ENCODE measurements at places on chromosomes 7 and 10.
A peak's percentile ranks its signal among the peaks of the same experiment; 100 is the strongest.

DNA sequence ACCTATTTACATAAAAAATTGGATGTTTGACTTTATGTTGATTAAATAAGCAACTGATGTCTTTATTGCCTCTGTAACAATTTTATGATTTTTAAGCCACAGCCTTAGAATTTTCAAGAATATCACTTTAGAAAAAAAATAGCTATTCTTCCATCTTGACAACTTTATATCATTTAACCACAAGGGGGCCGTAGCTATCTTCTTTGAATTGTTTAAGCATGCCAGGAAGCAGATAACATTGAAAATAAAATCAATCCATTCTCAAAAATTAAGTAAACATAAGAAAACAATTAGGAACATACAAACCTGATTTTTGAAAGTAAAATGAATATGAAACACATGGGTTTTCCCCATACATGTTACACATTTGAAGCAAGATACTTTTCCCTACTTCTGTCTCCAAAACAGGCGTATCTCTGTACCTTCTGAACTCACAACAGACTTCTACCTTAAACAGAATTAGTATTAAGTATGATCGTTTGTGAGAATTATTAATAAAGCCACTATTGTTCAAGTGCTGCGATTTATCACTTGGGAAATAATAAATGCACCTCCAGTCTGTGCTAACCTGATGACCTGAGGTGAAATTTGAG, 209.0 kb downstream of the CACNA2D1 start:
- peak; percentile 18 for DNase-seq

GRCh38 chr7:22147868-22148267, 202.2 kb upstream of the CDCA7L start:
- DNase-seq, result no peak

- no peak for DNase-seq
Measured at GRCh38 chr10:13624630-13625029, 37.9 kb downstream of the PRPF18 start.

DNA sequence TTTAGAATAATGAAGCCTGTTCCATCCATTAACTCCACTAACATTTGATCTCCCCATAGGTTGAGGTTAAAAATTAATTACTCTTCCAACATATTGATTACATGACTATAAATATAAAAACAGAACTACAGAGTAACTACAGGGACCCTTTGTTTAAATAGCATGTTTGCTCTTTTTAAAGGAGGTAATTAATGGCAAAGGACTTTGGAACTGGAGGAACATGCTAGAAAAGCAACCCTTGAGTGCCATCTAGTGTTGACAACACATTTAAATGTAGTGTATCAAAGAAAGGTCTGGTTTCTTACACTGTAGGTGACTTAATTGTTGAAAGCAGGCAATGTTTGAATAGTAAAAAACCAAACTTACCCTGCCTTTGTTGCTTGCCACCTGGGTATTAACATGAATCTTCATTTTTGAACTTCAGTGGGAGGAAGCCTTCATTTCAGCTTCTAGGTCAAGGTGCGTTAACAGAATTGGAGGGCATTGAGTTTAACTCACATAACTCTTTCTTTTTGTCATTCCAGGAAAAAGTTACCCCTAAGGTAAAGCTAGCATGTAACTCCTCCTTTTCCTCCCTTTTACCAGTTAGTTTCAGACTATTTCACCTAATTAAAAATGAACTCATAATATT, 52.6 kb upstream of the CAPZA2 start:
- DNase-seq, result peak; percentile 60

- DNase-seq, result no peak
Measured at GRCh38 chr10:124267231-124267885, 151.4 kb downstream of the OAT start.

DNA sequence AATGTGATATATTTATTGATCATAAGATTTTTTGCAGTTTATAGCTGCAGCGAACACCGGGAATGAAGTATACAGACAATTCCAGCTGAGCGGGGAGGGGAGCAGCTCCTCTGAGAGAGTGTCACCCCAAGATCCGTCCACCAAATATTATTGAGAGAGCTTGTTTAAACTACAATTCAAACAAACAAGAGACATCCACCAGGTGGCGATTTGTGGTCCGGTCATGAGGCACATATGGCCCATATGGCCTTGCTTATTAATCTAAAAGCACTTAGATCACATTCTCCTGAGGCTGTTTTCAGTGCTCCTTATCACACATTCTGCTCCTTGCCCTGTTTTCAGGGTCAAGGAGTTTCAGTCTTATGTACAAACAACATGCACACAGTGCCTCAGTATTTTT, 83.1 kb downstream of the THSD7A start:
- DNase-seq, result no peak

GRCh38 chr10:6721964-6722615, 142.0 kb upstream of the PRKCQ start:
- no peak for DNase-seq

- no peak for DNase-seq
Measured at GRCh38 chr7:20778063-20778721, 8.5 kb downstream of the SP8 start.

DNA sequence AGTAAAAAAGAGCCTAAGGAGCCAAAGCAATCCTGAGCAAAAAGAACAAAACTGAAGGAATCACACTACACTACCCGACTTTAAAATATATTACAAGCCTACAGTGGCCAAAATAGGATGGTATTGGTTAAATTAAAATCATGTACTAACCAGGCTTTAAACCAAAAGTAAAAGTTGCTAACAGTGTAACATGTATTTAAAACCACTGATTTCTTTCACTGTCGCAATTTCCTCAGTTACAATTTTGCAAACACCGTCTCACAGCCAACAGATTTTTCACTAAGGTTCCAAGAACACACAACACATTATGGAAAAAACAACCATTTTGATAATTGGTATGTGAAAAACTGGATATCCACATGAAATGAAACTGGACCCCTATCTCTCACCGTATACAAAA, 74.0 kb downstream of the JMJD1C start:
- DNase-seq, result no peak

DNA sequence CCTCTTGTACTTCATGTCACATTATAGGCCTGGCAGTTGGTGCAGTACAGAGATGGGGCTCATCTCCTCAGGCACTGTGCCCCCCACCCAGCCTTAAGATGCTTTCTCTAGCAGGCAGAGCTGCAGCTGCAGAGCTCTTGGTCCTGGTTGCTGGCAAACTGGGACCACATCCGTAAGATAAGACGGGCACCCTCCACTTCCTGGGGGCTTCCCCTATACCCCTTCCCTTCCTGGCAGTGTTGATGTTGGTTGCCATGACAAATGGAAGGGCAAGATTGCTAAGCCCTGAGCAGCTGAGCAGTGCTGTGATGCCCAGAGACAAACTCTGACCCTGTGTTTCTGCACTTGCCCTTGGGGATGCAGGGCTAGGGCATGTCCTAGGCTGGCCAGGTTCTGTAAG, 103.4 kb upstream of the ANLN start:
- no peak for DNase-seq

DNA sequence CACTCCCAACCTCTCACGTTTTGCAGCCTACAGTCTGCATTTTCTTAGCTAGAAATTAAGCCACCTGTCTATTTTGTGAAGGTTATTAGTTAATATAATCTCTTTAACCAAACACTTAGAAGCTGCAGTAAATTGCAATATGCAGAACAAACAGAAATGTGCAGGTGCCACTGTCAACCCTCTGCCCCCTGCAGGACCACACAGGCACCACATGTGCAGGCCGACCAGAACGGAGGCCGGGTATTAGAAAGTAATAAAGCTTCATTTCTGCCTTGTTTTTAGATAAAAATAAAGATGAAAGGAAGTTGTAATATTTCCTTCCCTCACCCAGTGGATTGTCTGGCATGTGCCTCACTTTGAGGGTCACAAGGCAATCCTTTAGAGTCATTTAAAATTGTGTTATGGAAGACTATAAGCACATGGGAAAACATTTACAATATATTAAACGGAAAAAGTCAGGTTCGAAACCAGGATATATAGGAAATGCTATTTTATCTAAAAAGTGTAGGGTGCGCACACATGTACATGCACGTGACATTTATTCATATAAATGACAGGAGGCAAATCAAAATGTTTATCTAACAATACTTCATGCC, 158.2 kb downstream of the ARHGAP12 start:
- DNase-seq, result no peak

- DNase-seq, result peak; percentile 29
Measured at GRCh38 chr7:108455998-108456677, at the start of gene NRCAM. Gene NRCAM, minus strand, starts transcription at chr7:108456436. Its CDS starts 216,372 bp downstream, at chr7:108240064.

GRCh38 chr7:95723583-95724180, 48.7 kb upstream of the DYNC1I1 start:
- peak; percentile 35 for DNase-seq

DNA sequence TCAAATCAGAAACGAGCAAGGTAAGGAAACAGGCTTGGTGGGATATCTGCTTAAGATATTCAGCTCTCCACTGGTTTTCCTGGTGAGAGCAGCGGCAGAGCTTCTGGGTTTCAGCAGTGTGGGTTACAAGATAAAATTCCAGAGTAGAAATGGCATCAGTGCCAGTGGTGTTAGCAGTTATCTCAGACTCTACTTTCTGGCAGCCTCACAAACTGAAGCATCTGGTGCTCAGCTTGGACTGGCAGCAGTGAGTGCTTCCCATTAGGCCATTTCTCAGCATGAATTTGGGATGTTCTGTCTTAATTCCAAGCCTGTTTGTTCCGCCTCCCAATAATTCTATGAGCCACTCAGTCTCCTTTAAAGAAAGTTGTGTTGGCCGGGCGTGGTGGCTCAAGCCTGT, 6.9 kb upstream of the GSTO2 start:
- DNase-seq, result no peak

DNA sequence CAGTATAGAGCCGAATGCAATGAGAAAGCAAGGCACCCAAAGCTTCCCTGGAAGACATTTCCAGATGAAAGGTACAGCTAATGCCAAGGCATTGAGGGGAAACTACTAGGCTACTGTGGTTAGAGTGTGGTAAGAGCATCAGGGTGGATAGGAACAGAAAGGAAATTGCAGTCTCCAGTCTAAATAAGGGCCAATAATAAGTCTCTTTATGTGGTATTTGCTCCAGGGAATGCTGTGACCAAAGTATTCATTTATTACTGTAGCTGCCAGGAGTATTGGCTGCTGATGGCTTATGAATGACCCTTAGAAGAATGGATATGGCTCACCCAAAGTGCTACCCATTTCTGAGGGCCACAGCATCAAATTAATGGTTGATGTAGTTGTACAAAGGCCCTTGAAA, 30.1 kb upstream of the POT1 start:
- DNase-seq, result peak; percentile 77

DNA sequence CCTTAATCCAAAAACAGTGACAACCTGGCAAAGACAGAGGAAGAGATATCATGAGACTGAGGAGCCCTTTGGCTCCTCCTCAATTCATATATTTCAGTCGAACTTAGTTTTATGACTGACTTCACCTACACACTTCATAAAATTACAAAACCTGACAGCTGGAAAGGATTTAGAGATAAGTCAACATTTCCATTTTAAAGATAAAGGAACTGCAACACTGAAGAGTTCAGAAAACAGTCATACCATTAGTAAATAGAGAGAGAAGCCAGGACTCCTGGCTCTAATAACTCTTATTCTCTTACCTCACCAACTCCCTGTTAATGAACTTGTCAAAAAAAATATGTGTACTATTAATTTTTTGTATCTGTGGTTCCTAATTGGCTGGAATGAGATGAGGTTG, 141.0 kb upstream of the COL1A2 start:
- DNase-seq, result no peak

DNA sequence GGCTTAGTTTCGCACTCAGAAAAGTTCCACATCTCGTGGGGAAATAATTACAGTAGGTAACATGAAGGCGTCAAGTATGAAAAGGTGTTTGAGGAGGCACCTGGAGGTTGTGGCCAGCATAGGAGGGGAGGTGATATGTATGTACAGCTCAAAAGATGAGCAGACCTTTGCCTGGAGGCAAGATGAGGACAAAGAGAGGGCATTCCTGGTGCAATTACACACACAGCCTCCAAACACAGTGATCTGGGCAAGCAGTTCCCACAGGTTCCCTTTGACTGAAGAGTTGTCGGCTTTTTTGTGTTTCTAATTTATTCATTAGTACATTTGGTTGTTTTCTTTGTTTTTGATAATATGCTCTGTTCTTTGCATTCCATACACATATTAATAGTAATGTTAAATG, 46.9 kb downstream of the CDK14 start:
- no peak for DNase-seq

- DNase-seq, result peak; percentile 19
Measured at GRCh38 chr10:29642990-29643389, 8.2 kb upstream of the SVIL start.

- DNase-seq, result no peak
Measured at GRCh38 chr7:78587443-78588044, 789.0 kb downstream of the PHTF2 start.

- DNase-seq, result no peak
Measured at GRCh38 chr10:96675846-96676245, 44.5 kb downstream of the PIK3AP1 start.
